ENCODE measurements at places on chromosomes 16 and 17.

- DNase-seq = no peak
Observed at GRCh38 chr16:47311738-47312505, 148.9 kb downstream of the ITFG1 start.

DNA sequence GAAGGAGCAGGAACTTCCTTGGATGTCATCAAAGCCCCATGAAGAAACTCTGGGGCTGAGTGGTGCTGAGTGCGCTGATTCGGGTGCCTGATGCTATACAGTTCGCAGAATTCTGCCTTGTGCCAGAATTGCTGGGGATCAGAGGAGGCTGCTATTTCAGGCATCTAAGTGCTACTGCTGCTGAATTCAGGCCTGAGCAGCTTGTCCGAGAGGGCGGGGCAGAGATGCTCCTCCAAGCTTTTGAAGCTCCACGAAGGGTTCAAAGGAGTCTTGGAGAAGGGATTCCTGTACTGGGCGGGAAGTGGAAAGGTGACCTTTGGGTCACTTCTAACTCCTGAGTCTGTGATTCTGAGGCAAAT lies 227.8 kb downstream of the CCDC182 start:
- no peak for DNase-seq

DNA sequence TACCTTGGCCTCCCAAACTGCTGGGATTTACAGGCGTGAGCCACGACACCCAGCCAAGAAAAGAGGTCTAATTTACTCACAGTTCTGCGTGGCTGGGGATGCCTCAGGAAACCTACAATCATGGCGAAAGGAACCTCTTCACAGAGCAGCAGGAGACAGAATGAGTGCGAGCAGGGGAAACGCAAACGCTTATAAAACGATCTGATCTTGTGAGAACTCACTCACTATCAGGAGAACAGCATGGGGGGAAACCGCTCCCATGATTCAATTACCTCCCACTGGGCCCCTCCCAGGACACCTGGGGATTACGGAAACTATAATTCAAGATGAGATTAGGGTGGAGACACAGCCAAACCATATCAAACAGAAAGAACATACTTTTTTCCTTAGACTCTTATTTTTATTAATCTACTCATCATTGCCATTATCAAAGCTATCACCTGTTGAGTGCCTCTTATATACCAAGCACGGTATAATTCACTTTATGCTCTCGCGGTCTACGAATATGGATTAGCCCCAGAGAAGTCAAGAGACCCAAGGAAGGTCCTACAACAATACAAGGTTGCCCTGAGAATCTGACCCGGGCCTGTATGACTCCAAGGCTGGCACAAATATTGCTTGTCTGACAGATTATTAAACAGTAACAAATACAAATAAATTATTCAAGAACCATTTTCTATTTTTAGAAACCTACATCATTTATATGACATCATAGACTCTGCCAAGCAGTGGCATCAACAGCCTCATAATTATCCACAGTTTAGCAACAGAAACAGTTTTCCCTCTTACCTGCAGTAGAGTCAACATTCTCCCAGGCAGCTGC lies 2.4 kb downstream of the POLR3K start:
- DNase-seq = no peak

DNA sequence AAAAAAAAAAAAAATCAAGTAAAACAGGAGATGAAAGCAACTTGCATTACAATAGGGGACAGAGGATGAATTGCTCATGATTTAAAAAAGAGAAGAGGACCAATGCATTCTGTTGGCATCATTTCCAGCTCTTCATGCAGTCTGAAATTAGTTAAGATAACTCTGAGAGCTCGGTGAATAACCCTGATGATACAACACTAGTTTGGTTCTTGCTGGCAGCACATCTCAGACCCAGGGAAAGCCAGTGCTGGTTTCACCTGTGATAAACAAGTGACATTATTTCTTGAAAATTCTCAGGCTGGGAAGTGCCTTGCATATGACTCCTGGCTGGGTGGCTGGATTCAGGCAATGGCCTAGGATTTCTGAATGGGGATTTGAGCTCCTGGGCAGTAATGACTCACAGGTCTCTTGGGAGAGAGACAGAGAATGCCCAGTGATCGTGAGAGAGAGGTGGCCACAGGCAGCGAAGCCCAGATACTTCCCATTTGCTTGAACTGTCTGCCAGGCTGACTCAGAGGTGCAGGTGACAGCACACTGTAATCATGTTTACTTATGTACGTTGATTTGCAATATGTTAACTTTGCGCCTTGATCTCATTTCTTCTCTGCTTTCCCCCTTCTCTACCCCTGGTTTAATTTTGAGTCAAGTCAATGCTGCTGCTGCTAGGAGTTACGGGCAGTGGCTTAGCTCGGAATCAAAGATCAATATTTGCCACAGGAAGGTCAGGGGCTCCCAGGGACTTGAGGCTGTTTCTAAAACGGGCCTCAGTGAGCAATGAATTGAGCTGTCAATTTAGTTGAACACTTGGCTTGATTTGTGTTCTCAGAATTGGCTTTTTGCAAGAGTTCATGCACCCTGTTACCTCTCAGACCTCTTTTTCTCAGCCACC lies 27.1 kb downstream of the ARSG start:
- DNase-seq = no peak

- no peak for DNase-seq
Observed at GRCh38 chr17:1649844-1650501, at the start of gene RILP. Gene RILP, minus strand, starts transcription at chr17:1649866. Its CDS starts 62 bp downstream, at chr17:1649804.

DNA sequence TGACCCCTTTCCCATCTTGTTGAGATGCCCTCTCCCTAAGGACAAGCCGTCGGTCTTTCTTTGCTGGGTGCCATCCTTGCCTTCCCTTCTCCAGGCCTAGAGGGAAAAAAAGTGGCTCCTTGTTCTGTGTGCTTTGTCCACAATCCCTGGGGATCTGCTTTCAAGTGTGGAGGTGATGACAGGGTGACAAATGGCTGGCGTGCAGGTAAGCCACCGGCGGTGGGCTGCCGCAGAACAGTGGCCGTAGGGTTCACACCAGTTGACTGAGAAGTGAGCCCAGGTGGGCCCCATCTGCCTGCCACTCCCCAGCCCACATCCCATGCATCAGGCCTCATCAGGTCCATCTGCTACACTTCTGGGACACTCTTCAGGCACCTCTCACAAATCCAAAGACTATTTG lies 11.4 kb upstream of the CALB2 start:
- no peak for DNase-seq

DNA sequence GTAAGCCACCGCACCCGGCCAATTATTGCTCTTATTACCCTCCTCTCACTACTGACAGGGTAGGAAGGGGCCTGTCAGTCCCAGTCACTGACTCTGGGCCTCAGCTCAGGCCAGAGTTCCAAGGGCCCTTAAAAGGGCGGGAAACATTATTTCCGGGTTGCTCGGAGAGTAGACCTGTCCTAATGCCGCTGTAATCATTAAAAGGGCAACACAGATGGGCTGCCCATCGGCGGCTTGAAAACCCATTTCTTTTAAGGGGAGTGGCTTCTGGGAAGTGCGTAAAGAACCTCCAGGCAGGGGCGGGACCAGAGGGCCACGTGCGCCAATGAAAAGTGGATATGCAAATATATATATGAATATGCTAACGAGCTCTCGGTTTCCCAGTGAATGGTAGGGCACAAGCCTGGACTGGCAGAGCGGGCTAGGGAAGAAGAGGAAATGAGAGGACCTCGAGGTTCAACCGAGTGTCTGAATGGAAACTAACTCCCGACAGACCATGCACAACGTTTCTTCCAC lies 26.6 kb downstream of the PIPOX start:
- no peak for DNase-seq

GRCh38 chr16:15403392-15403995 lies 7.9 kb downstream of the MPV17L start:
- DNase-seq = no peak

DNA sequence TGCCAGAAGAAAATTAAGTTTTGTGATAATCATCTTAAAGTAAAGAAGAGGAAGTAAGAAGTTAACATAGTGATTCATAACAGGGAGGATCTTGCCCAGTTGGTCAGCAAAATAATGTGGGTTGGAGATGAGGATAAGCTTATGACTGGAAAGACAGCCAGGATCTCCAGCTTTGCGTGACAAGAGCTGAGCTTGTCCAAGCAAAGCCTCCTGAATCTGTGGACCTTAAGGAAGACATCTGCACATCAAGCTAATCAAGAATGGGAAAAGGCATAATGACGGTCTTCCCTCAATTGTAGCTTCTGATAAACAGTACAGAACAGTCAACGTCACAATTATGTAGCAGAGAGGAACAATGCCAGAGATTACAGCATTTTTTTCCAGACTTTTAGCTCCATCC lies 744.7 kb upstream of the GOT2 start:
- no peak for DNase-seq

- no peak for DNase-seq
Observed at GRCh38 chr17:83069931-83070742, 9.3 kb upstream of the METRNL start.

DNA sequence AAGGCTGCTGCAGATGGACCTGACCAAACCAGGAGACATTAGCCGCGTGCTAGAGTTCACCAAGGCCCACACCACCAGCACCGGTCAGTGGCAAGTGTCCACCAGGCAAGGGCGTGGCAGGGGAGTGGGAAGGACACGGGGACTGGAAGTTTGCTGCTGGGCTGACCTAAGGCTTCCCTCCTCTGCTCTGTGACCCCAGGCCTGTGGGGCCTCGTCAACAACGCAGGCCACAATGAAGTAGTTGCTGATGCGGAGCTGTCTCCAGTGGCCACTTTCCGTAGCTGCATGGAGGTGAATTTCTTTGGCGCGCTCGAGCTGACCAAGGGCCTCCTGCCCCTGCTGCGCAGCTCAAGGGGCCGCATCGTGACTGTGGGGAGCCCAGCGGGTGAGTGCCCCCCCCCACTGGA lies 4.8 kb downstream of the HSD11B2 start:
- no peak for DNase-seq

GRCh38 chr17:27904534-27905446 lies 11.6 kb upstream of the LYRM9 start:
- no peak for DNase-seq

DNA sequence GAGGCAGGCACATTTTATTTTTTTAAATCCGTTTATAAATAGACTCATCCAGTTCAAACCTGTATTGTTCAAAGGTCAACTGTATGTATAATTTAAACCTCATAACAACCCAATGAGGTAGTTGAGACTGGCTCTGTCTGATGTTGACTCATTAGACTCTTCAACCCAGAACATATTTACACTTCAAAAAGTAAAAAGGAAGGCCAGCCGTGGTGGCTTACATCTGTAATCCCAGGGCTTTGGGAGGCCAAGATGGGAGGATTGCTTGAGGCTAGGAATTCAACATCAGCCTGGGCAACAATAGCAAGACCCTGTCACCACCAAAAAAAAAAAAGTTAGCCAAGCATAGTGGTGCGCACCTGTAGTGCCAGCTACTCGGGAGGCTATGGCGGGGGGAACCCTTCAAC lies 32.5 kb upstream of the DHRS7B start:
- DNase-seq = no peak

DNA sequence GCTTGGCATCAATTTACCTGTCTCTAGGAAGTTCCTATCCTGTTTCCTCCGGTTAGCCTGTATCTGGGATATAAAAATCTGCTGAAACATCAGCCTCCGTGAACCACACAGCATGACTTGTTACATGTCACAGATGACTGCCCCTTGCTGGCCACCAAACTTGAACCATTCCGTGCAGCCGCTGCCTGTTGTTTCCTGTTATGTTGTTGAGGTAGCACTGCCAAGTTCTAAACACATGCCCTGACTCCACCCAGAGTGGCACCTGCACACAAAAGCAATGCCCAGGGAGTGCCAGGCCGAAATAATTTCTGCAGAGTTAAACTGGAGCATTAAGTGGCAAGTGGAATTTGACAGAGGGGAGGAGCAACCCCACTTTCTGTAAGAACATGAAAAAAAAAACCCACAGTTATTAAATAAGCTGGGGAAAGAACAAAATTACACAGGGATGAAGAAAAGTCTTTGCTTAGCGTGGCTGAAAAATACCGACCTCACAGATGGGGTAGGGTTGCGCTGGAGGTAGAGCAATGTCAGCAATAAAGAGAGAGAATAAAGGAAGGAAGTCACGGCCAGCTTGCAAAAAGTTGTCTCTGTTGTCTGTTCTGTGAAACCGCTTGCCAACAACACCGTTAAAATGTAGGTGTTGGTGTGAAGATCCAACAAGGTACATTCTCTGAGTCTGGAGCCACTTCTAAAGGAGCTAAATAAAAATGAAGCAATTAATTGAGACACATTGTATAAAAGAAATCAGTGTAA lies 174.6 kb upstream of the CDH13 start:
- no peak for DNase-seq

DNA sequence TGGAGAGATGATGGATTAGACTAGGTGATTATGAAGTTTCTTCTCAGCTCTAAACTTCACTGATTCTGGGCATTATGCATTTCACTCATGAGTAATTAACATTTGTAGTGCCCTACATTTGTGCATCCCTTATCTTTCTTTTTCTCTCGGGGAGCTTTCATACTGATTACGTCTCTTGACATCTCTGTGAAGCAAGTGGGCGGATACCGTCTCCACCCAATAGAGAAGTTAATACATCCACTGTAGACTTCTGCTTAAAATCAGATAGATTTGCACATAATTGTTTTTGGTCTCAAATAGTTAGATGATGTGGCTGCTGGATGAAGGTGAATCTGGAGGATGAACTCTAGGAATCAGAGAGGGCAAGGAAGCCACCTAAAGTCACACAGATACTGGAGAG lies 653.6 kb upstream of the EEF2KMT start:
- no peak for DNase-seq

- DNase-seq = no peak
Observed at GRCh38 chr17:70539132-70539924, 370.0 kb downstream of the KCNJ2 start.

DNA sequence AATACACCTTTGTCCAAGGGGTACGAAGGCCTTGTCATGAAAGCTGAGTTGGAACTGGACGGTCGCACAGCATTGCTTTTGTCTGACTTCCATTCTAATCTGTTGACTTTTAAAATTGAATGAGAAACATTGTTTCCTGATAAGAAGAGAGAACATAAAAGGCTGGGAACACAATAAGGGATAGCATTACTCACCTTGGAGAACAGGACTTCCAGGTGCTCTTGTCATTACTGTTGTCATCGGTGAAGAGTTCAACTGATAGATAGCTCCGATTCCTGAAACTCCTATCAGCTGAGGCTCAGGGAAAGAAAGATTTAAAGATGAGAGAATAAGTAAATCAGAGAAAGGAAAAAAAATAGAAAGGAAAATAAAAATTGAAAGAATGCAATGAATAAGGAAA lies 351.1 kb downstream of the KCNJ2 start:
- no peak for DNase-seq

DNA sequence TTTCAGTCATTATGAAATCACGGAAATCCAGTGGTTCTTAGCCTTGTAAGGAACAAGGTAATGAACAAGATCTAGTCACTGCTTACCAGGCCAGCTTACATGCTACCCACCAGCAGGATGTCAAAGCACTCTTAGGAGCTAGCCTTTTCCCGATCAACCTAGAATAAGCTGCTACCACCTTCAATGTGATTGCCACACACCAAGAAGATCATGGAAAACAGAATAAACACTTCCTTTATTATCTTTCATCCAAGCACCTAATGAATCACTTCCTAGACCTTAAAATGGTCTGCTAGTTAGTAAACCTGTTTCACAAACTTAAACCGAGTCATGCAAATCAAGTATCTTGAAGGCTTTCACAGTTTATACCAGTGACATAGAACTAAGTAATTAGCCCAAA lies 5.0 kb downstream of the BBS2 start:
- no peak for DNase-seq
